NCI-H345 (cell line): ENCODE measurements at places on chromosomes 6 and 20.

GRCh38 chr6:25239059-25239458, 40.1 kb upstream of the CARMIL1 start:
- no peak for DNase-seq

- no peak for DNase-seq
Measured at GRCh38 chr6:7058250-7058923, 49.4 kb upstream of the RREB1 start.

DNA sequence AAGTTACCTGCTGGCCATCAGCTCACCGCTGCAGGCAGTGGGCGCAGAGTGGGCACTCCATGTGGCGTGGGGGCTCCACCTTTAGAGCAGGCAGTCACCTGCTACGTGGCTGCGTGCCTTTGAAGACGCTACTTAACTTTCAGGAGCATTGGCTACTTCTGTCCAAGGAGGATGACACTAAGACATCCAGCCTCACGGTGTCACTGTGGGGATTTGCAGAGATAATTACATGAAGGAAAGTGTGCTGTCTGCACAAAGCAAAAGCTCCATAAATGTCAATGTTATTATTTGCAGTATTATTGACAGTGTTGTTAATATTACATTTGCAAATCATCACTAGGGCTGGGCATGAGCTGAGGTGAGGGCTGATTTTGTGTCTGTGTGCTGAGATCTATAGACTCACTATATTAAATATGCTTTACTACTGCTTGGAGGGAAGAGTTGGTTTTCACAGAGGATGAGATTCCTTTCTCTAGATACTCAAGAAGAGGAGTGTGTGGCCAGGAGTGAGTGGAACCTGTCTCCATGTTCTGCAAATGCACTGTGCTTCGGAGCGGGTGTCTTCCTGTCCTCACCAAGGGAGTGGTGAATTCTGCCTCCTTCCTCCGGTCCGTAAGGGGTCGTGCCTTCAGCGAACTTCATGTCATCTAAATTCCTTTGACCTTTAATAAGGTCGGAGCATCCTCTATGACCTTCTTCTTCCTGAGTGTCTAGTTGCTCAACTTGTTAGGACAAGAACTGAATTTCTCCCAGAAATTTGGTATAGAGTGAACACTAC, 165.8 kb upstream of the SYNDIG1 start:
- no peak for DNase-seq

- DNase-seq: no peak
Measured at GRCh38 chr6:143061597-143062385, 1.1 kb downstream of the AIG1 start.

- no peak for DNase-seq
Measured at GRCh38 chr20:11453430-11453829, 464.3 kb upstream of the BTBD3 start.

DNA sequence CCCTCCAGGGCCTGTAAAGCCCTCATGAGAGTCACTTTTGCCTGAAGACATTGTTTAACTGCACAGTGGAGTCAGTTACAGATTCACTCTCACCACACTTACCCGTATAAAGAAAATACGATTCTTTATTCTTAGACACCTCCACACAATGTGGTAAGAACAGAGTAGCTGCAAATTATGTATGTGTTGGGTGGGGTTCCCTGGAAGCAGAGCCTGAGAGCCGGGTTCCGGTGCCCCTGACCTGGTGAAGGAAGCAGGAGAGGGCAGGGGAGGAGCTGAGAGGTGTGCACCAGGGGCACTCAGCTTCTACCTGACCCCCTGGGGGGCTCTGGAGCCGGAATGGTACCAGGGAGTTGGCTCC, 11.5 kb downstream of the BANF2 start:
- DNase-seq: no peak

DNA sequence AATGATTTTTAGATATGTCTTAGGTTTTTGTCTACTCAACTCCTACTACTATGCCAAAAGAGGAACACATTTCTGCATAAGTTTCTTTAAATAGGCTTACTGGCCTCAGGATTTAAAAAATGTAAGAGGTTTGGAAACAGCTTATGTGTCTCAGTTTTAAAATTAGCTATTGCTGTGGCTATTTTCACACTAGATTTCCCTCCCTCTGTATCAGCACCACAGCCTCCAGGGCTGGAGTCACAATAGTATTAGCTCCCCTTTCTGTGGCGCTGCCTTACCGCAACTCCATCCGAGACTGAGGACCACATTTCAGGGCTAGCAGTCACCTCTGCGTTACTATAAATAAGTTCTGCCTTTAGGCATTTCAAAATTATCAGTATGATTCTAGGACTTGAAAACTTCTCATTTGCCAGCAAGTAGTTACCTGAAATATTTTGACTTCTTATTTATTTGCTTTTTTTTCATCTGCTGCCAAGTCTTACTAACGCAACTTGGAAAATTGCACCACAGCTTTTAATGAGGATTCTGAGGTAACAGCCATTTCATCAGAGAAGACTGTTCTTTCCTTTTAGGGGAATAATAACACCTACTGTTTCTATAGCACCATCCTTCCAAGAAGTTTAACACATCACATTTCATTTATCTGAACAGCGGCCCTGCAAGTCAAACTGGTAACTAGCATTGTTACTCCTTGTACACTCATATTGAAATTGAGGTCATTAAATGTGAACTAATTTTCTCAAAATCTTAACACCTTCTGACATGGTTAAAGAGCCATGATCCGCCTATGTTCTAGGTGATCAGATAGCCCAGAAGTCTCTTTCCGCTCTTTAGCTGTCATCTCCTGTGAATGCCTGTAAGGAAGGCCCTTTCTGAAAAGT, 105.9 kb downstream of the GJA10 start:
- no peak for DNase-seq

DNA sequence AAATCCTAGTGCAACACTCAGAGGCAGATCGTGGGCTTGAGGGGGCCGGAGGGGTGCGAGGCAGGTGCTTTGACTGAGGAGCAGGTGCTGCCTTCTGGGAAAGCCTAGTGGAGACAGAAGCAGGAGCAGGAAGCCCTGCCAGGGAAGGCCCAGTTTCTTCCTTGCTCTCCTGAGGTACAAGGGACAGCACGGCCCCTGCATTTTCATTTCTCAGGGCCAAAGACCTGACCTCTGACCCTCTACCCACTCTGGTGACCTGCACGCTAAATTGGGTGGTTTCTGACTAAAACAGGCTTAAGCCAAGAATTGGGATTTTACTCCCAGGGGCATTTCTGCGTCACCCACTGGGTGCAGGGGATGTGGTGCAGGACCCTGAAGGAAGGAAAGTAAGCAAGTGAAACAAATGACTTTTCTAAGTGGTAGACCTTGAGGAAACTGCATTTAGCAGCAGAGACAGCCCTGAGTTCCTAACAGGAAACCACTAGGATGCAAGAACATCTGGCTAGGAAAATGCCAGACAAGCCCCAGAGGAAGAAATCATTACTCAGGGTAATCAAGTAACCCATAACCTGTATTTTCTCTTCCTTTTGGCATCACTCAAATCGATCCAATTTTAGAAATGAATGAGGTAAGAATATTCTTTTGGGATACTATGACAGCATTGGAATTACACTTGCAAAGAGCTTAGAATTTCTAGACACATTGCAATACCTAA, 141.7 kb downstream of the CD164 start:
- DNase-seq: no peak
